ENCODE measurements at places on chromosomes 13 and 19.

DNA sequence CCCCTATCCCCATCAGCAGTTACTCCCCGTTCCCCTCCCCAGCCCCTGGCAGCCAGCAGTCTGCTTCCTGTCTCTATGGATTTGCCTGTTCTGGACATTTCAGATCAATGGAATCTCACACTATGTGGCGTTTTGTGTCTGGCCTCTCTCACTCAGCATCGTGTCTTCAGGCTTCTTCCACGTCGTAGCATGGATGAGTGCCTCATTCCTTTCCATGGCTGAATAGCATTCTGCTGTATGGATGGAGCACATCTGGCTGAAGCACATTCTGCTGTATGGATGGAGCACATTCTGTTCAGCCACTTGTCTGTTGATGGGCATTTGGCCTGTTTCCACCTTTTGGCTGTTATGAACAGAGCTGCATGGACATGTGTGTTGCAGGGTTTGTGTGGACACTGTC lies 29.5 kb downstream of the CRTC1 start:
- DNase-seq, result no peak

DNA sequence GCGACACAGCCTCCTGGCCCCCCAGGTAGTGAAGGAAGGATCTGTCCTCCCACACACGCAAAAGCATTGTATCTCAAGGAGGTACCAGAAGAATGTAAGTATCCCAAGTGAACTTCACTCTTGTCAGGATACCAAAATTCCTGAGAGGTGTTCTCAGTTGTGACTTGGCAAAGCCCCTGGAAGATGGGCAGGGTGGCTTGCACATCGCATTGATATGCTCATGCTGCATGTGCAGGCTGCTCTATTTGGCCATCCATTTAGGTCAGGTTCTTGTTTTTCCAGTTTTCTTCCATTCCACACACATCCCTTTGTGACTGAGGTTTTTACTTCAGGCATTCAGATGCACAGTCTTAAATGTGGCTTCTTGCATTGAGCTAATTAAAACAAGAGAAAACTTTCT lies 382.8 kb downstream of the FOXO1 start:
- DNase-seq, result no peak

GRCh38 chr13:80921541-80921940 lies 580.6 kb upstream of the SPRY2 start:
- DNase-seq, result no peak

GRCh38 chr19:738509-739128 lies 12.3 kb upstream of the MISP start:
- DNase-seq, result no peak

DNA sequence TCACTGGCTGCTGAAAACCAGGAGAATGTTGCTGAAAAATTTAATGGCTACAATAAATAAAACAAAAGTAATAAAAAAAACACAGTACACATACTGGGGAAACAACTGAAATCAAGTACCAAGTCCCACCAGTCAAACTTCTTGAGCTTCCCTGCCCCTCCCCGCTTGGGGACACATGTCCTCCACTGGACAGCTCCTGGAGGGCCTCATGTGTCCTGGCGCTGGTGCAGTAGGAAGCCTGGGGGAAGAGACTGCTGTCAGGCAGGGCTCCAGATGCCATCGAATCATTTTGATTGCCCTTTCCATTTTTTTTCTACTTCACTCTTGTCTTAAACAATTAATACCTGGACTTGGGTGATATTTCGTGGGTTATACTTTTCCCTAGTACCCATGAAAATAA lies 26.6 kb upstream of the SLC35E1 start:
- no peak for DNase-seq

DNA sequence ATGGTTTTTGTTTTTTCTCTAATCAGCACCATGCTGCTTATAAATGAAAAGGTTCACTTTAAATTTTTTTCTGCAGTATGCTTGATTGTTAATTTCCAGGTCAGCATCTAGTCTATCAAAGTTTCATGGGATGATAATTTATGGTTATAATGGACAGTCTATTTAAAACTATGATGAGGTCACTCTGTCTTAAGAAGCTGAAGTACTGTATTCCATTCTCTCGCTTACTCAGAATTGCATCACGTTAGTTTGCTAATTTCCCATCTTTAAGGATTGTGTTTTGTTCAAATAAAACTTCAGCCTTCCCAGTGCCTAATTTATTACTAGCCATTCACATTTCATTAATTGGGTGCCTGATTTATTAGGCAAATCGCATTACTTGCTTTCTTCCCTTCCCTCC lies 94.3 kb downstream of the GPC6 start:
- DNase-seq, result no peak

GRCh38 chr19:22600690-22601648 lies 33.2 kb upstream of the ZNF492 start:
- DNase-seq, result no peak

- no peak for DNase-seq
These were observed 28.7 kb upstream of the PTPRS start for GRCh38 chr19:5369304-5369703.

DNA sequence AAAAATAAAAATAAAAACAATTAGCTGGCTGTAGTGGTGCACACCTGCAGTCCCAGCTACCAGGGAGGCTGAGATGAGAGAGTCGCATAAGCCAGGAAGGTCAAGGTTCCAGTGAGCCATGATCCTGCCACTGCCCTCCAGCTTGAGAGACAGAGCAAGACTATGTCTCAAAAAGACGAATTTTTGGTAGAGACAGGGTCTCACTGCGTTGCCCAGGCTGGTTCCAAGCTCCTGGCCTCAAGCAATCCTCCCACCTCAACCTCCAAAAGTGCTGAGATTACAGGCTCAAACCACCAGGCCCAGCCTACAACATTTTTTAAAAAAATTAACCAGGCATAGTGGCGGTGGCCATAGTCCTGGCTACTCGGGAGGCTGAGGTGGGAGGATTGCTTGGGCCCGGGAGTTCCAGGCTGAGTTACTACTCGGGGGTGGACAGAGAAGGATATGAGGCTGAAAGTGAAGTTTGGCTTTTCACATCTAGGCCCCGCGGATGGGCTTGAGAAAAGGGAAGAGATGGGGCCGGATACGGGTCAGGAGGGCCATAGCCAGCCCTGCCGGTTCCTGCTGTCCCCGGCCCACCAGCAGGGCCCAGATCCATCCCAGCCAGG lies 10.2 kb downstream of the NDUFA11 start:
- no peak for DNase-seq

DNA sequence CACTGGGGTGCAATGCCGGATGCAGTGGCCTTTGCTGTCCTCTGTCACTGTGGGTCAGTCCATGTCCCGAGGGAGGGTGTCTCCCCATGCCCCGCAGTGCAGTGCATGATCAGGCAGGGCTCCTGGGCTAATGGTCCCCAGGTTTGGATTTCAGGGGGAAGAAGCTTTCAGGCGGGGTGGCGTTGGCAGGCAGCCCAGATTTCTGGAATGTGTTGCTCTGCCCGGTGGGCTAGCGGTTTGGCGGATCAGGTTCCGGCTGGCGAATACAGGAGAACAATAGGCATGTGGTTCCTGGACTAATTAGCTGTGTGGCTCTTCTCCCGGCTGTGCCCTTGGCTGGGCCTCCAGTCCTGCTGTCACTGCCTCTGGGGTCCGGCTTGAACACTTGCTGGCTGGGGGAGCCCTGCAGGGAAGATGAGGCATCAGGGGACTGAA lies 141.3 kb downstream of the FGF9 start:
- no peak for DNase-seq

- no peak for DNase-seq
These were observed 4.2 kb downstream of the CYTH2 start for GRCh38 chr19:48473161-48473966.
